ENCODE measurements at places on chromosomes 3 and 15. TPM values are rescaled to one million over a fixed set of nuclear protein-coding genes. Genes with fewer than 3 reads are reported as not detected.

Gene SEC61A1
- total RNA-seq = 134 TPM

Gene AP3B2
- 0.64 TPM for total RNA-seq

Gene WWTR1
- total RNA-seq = 135 TPM

Gene ZKSCAN7
- total RNA-seq = not detected

Gene ARGFX
- not detected for total RNA-seq

Gene CP
- 6.5 TPM for total RNA-seq

Gene CCDC39
- total RNA-seq = not detected

Gene LYSMD4
- total RNA-seq = 4.3 TPM

Gene MKRN2OS
- not detected for total RNA-seq

Gene PPP1R14D
- 0.28 TPM for total RNA-seq

Gene ATP6V1A
- total RNA-seq = 18.8 TPM

Gene C3orf52
- 15.7 TPM for total RNA-seq

Gene RPP14
- 11.5 TPM for total RNA-seq

Gene SLC22A13
- not detected for total RNA-seq

Gene GPR156
- total RNA-seq = 0.57 TPM

Gene ONECUT1
- total RNA-seq = 0.10 TPM

Gene CHRFAM7A
- 4.9 TPM for total RNA-seq

Gene RBP2
- total RNA-seq = not detected

Gene ACKR4
- not detected for total RNA-seq

Gene IQCH
- total RNA-seq = 3.0 TPM

Gene EIF5A2
- total RNA-seq = 13.9 TPM

Gene LOXL1
- total RNA-seq = 0.82 TPM

Gene GOLGA6L1
- not detected for total RNA-seq

Gene SOX14
- not detected for total RNA-seq

Gene ISLR
- 0.41 TPM for total RNA-seq

Gene ADGRG7
- total RNA-seq = not detected

Gene RHOV
- 5.3 TPM for total RNA-seq

Gene GPR149
- not detected for total RNA-seq

Gene PIERCE2
- 4.1 TPM for total RNA-seq

Gene CHAC1
- total RNA-seq = 6.9 TPM

Gene KATNBL1
- total RNA-seq = 40.6 TPM

Gene IL16
- not detected for total RNA-seq

Gene MYEF2
- 17.3 TPM for total RNA-seq

Gene ZNF662
- total RNA-seq = not detected

Gene LAMB2
- 87.0 TPM for total RNA-seq

Gene HYAL1
- total RNA-seq = 0.31 TPM

Gene SPINT1
- total RNA-seq = 0.85 TPM

Gene STRA6
- total RNA-seq = 62.5 TPM

Gene KNG1
- not detected for total RNA-seq

Gene PSMD6
- 78.5 TPM for total RNA-seq

Gene EXD1
- not detected for total RNA-seq

Gene CASR
- total RNA-seq = not detected

Gene PLA2G4B
- total RNA-seq = 1.1 TPM

Gene STRIT1
- total RNA-seq = not detected

Gene PIK3CB
- 16.2 TPM for total RNA-seq

Gene PDZRN3
- total RNA-seq = not detected

Gene LSMEM2
- not detected for total RNA-seq

Gene ZNF501
- total RNA-seq = not detected

Gene IGSF11
- 4.8 TPM for total RNA-seq

Gene TRAIP
- total RNA-seq = 15.0 TPM

Gene FXR1
- 87.8 TPM for total RNA-seq

Gene TF
- 1.1 TPM for total RNA-seq

Gene OXTR
- 11.7 TPM for total RNA-seq

Gene LIPH
- total RNA-seq = 7.2 TPM

Gene XCR1
- total RNA-seq = not detected

Gene ASB14
- not detected for total RNA-seq
